ENCODE measurements at places on chromosomes 7 and 10.

DNA sequence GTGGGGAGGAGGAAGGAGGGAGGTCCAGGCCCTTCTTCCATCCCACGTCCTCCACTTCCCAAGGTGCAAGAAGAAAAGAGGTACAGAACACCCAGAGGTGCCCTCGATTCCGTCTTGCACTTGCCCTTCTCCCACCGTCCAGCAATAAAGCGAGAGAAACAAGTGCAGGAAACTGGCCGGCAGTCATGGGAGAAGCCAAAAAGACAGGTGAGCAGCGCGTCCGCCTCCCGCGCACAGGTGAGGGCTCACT, 1.3 kb downstream of the C10orf95 start:
- no peak for DNase-seq

DNA sequence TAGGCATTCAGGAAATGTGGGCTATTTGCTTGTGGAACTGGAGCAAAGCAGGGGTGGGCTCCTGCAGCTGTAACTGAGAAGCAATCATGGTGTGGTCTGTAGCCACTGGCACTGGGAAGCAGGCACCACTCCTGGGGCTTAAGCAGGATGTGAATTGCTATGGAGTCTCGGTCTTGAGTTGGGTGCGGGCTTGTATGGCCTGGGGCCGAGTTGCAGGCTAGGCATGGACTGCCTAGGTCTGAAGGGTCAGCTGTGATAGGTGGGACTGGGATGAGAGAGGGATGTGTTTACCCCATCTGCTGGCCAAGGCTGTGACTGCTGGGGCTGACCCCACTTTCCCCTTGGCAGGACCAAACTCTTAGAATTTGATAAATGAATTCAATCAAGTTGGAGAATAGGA, 43.0 kb downstream of the ADCY1 start:
- no peak for DNase-seq

DNA sequence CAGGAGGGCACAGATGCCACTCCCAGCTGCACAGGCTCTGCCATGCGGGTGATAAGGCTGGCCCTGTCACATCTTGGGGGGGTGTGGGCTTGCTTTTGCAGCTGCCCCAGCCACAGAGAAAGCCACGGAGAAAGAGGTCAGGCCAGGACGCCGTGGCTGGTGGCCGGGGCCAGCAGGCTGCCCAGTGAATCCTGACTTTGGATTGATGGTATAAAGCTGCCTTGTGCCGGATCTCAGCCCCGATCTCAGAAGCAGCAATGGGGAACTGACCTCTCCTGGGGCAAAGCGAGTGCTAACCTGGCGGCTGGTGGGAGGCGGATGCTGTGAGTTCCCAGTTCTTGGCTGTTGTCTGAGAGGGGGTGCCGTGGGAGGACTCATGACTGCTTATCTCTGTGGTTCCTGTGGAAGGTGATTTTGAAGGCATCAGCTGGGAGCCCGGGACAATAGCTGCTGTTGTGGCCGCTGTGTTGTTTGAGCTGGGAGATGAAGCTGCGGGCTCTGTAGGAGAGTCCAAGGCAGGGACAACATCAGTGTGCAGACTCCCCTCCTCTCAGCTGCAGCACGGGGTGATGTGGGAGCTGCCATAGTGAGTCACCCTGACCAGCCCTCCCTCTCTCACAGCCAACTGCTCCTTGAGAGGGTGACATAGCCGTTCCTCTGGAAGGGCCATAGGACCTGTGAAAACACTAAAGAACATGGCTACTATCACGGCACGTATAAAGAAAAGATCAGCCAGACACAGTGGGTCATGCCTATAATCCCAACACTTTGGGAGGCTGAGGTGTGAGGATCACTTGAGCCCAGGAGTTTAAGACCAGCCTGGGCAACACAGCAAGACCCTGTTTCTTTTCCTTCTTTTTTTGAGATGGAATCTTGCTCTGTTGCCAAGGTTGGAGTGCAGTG, 17.0 kb downstream of the IL15RA start:
- DNase-seq, result no peak

- DNase-seq, result no peak
Measured at GRCh38 chr10:54800741-54801421, at the start of gene PCDH15. TSS of gene PCDH15 (minus strand) at chr10:54801231. CDS start at chr10:54664262, 136,969 bp downstream.

DNA sequence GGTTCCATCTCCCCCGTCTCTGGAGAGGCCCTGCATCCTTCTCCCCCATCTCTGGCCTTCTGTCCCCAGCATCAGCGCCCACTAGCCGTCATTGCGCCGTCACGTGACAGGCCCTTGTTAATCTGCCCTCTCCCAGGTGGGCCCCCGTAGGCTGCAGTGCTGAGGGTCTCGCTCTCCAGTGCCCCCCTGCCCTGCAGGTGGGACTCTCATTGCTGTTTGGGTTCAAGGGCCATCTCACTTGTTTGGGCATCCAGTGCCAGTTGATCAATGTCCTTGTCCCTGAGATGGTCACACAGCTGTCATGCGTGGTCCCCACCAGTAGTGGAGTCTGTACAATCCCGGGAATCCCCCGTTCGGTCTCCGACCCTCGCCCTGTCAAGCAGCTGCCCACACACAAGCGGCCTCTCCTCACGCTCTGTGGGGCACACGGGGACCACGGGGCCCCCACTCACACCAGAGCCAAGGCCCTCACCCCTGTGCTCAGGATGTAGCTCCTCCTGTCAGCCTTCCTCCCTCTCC, 114.0 kb downstream of the INPP5A start:
- no peak for DNase-seq

GRCh38 chr10:102785818-102786217, 42.1 kb downstream of the WBP1L start:
- no peak for DNase-seq

- DNase-seq, result no peak
Measured at GRCh38 chr10:123766761-123767160, 100.6 kb downstream of the GPR26 start.

DNA sequence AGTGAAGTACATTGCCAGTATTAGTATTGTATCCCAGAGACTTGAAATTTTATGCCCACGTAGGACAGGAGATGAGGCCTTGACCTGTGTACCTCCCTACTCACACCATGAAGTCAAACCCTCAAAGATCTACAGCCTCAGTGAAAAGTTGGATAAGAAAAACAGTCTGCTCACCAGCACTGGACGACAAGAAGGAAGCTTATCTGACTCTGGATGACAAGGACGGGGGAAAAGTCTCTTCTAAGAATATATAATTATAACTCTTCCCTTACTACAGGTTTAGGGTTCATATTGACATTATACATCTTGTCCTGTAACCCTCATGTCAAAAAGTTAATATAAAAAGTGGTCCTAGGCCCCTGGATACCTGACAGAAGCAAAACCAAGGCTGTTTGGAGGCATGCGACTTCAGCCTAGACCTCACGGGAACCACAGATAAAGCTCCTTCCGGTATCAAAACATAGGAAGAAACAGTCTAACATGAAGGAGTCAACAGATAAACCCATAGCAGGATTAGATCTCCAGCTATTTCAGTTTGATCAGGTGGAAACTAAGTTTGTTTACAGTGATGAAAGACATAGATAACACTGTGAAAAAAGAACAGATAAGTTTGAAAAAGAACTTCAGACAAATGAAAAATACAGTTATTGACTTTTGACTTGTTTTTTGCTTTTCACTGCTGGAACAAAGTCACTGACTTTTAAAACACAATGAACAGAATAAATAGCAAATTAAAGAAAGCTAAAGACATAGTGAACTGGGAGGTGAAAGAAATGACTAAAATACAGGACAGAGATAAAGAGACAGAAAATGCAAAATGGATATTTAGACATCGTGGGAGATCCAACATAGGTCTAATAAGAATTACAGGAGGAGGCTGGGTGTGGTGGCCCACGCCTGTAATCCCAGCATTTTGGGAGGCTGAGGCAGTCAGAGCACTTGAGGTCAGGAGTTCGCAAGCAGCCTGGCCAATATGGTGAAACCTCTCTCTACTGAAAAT, 145.9 kb downstream of the PHTF2 start:
- no peak for DNase-seq

- no peak for DNase-seq
Measured at GRCh38 chr7:1592299-1592871, 22.6 kb upstream of the PSMG3 start.

DNA sequence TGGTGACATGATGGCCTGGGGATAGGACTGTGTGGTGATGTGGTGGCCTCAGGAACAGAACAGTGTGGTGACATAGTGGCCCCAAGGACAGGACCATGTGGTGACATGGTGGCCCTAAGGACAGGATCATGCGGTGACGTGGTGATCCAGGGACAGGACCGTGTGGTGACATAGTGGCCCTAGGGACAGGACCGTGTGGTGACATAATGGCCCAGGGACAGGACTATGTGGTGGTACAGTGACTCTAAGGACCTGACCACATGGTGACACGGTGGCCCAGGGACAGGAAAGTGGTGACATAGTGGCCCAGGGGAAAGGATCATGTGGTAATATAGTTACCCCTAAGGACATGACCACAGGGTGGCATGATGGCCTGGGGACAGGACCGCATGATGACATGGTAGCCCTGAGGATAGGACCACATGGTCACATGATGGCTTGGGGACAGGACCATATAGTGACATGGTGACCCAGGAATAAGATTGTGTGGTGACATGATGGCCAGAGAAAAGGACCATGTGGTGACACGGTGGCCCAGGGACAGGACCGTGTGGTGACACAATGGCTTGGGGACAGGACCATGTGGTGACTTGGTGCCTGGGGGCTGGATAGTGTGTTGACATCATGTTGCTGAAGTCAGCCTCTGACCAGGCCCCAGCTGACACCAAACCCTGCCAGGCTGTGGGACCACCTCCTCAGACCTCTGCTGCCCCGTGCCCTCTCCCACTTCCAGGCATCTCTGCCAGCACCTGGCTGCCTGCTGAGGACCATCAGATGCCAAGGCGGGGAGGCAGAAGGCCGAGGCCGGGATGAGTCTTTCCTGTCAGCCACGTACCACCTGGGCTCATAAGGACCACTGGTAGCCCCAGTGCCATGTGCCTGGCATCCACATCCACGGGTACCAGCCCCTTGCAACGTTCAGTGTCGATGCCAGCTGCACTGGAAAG, 99.5 kb downstream of the ADAM12 start:
- no peak for DNase-seq

- no peak for DNase-seq
Measured at GRCh38 chr7:150382844-150383225, 3.7 kb downstream of the ZNF775 start.

GRCh38 chr10:3025026-3025683, 42.2 kb upstream of the PFKP start:
- DNase-seq, result no peak

GRCh38 chr10:130499541-130499940, 363.4 kb downstream of the GLRX3 start:
- DNase-seq, result no peak

DNA sequence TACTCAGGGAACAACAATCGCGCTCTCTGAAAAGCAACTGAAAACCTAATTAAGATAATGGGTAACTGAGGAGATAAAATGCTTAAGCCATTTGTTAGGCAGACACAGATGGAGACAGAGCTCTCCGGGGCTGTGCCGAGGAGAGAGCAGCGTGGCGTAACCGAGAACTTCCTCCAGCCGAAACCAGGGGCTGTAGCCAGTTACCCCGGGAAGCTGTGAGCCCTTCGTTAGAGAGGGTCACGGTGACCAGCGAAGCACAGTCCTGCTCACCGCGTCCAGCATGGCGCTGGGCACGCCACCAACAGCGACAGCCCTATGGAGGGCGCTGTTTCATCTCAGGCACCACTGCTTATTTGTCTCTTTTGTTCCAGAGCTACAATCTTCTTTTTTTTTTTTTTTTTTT, 16.1 kb downstream of the PAPOLB start:
- DNase-seq, result no peak

DNA sequence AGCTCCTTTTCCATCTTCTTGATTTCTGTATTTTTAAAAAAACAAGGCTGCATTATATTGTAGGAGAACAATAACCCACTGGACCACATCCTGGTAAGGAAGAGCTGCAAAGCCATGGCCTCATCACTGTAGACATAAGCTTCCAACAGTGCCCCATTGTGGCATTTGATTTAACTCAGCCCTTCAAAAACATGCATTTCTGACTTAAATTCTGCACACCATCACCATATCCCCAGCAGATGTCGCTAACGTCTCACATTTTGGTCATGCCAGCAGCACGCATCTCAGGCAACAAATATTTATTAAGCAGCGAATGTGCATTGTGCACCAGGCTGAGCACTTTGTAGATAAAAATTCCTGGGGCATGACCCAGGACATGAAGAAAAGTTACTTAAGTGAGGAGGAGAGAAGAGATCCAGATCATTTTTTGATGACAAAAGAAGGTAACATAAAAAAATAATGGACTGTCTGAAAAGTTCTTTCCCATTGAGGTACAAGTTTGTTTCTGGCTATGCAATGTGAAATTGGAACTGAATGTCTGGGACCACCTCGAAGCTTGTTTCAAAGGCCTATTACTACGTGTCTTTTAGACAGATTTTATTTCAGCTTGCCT, 164.6 kb upstream of the CDCA7L start:
- peak; percentile 50 for DNase-seq

GRCh38 chr7:105512926-105513526, 9.0 kb downstream of the PUS7 start:
- no peak for DNase-seq

DNA sequence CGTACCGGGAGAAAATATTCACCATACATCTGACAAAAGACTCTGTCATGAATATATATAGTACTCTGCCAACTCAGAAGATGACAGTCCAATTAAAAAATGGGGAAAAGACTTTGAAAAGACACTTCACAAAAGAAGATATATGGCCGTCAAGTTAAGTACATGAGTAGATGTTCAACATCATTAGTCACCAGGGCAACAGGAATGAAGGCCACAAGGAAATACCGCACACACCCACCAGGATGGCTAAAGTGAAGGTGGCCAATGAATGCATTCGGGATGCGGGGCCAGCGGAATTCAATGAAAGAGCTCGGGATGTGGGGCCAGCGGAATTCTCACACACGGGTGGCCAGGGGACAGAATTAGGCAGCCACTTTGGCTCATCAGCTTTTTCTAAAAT, 42.2 kb downstream of the MAD1L1 start:
- DNase-seq, result no peak

DNA sequence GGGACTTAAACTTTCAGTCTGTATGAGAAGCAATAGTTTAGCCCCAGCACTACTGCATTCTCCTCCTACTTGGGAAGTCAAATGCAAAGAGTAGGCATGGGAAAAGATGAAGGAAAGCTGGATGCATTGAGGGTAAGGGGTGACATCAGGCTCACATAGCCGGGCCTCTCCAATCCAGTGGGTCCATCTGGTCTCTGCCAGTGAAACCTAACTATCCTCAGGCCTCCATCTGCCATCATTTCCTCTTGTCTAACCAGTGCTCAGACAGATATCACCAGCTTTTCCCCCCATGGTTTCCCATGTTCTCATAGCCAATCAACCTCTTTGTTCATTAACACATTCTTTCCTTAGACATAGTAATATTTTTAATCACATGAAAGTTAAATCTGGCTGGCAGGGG, 118.3 kb downstream of the DGKI start:
- no peak for DNase-seq

GRCh38 chr10:73097305-73097670, 622 bp upstream of the P4HA1 start:
- no peak for DNase-seq

DNA sequence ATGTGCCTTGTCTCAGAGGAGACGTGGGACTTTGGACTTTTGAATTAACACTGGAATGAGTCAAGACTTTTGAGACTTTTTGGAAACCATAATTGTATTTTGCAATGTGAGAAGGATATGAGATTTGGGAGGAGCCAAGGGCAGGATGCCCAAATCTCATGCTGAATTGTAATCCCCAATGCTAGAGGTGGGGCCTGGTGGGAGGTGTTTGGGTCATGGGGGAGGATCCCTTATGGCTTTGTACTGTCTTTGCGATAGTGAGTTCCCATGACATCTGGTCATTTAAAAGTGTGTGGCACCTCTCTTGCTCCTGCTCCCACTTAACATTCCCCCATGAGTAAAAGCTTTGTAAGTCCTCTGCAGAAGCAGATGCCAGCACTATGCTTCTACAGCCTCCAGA, 39.2 kb downstream of the DNAJC9 start:
- no peak for DNase-seq

- no peak for DNase-seq
Measured at GRCh38 chr10:103232131-103232673, 13.5 kb upstream of the RPEL1 start.

All from T-helper 9 cell (primary cell).